Endothelial cell of umbilical vein (primary cell): ENCODE measurements at places on chromosomes 2 and 18.

GRCh38 chr2:176081837-176082524, 1.8 kb downstream of the EVX2 start:
- no peak for DNase-seq

DNA sequence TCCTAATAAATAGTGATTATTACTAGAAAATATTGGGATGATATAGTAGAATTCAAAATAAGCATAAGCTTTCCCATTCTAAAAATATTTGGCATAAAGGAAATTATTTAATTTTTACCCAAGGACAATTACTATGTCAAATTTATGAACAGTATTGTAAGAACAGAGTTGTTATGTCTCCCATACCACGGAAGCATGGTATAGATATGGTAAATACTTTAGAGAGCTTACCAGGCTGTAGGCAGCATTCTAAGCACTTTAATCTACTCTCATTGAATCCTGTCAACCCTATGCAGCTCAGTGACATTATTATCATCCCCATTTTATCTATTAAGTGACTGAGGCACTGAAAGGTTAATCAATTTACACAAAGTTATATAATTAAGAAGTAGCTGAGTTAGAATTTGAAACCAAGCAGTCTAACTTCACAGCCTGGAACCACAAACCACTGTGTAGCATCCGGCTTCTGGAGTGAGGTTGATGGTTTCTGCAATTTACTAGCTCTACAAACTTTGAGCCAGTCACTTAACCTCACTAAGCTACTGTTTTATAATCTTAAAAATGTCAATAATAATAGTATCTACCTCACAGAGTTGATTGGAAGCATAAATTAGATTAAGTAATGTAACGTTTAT, 323.7 kb downstream of the ARHGAP15 start:
- DNase-seq = no peak

- no peak for DNase-seq
Measured at GRCh38 chr2:68767031-68767961, 32.7 kb downstream of the ARHGAP25 start.

DNA sequence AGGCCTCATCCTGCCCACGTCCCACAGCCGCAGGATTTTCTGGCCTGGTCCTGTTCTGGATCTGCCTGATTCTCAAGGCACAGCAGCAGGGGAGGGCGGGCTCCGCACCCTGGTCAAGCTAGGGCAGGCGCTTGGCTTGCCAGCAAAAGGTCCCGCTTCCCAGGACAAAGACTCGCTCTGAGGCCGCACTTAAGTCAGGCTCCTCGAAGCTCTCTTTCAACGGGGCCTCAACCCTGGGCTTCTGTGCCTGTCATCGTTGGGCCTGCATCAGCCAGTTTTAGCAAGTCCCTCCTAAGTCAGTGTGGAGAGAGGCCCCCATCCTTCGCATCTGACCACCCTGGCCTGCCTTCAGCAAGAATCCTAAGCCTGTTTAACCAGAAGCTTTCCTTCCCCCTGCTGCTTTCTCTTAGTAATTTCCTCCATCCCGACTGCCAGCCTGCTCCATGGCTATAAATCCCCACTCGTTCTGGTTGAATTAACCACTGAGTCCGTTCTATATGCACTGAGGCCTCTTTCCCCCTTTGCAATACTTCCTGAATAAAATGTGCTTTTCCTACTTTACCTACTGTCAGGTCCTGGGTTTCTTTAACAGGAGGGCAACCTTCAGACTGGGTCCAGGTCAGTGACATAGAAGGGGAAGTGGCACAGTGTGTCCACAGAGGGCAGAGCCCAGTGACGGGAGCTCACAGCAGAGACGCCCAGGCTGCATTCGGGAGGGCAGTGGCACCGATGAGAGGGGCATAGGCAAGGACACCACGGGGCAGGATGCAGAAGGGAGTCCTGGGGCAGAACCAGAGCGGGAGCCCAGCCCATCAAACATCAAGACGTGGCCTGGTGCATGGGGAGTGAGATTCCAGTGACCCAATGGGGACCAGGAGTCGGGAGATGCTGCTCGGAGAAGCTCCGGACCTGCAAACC, 62.7 kb downstream of the SP110 start:
- DNase-seq = no peak

DNA sequence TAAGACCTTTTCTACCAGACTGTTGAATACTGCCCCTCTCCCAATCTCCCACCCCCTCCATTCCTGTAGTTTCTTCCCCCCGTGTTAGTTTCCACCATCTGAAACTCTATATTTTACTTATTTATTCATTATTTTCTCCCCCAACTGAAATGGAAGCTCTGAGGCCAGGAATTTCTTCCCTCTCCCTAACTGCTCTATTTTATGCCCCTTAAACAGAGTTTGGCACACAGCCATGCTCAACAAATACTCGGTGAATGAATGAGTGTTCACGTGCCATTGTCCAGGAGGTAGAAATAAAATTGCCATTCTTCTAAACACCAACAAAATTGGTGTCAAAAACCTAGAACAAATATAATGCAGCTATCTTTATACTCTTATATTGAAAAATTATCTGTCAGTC, 5.6 kb downstream of the ITGB1BP1 start:
- peak; percentile 18 for DNase-seq

GRCh38 chr2:101698014-101698843, 722 bp downstream of the MAP4K4 start:
- DNase-seq = peak; percentile 69

- no peak for DNase-seq
Measured at GRCh38 chr2:22481486-22482259, 903.3 kb upstream of the KLHL29 start.

GRCh38 chr2:36701918-36702317, 5.4 kb downstream of the VIT start:
- DNase-seq = no peak

DNA sequence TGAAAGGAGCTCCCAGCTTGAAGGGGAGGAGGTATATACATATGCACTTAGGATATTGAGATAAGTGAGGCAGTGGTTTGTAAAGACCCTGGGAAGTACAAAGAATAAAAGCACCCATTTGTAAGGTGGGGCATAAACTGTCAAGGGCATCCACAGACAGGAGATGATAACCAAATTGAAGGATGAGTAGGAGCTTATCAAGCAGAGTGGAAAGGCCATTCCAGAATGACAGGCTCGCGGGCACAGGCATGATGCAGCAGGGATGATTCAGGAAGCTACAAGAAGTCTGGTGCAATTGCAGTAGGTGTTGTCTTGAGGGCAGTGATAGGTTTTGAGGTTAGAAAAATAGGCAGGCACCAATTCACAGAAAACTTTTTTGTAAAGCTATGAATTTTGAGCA, 504.8 kb downstream of the PIK3C3 start:
- no peak for DNase-seq

DNA sequence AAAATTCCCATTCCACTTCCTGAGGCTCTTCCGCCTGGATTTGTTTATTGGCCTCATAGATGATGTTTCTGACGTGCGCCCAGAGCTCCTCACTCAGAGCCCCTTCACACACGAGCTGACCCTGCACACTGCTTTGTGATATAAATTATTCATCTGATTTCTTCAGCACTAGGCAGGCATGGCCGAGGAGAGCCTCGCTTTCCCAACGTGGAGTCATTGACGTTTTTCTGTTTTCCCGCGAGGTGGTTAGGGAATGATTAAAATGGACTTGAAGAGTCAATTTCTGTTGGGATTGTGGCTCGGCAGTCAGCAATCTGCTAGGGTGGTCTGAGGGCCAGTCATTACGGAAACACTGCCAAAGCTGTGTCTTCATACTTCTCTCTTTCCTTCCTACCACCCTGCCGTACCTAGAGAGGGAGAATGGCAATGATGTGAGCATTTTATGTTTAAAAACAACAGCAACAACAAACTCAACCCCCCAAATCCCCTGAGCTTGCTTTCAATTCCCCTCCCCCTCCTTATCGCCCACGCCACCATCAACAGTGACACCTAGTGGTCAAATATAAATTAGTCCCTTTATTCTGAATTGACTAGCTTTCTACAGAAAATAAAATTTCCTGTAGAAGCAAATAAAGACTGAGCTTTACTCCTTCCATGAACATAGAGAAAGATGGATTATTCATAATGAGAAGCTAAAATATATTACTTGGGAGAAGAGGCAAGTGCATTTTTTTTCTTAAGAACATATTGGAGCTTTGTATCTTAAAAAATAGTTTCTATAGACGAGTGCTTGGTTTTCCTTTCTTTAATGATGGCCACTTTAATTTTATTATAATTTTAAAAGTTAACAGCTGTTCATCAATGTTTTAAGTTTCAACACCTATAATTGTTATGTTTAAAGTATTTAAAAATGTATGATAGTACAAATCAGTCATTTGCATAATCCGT, 285.1 kb downstream of the MTX2 start:
- DNase-seq = peak; percentile 89

DNA sequence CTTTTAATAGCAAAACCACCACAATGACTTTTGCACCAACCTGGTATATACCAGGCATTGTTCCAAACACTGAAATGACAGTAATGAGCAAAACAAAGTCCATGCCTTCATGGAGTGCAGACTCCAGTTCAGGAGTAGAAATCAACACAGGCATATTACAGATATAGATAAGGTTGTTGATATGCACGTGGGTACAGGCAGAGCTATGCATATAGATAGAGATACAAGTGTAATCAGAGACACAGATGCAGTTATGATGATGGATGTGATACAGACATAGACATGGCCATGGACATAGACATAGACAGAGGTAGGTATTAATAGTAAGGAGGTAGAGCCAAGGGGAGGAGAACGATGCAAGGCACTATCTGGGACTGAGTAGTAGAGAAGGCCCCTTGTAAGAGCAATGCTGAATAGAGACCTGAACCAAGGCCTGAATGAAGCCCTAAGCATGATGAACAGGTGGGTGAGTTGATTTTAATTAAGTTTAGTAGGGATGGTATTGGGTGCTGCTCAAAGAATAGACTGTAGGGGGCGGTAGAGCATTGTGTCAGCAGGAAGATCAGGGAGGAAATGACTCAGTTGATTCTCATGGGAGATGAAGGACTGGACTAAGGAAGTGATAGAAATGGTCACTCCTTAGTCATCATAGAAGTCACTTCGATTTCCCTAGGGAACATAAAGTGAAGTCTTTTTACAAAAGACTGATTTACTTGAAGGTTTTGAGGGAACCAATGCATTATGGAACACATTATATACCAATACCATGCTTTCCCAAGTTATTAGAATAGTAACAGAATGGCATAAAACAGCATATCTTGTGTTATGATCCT, 39.4 kb downstream of the CMPK2 start:
- DNase-seq = peak; percentile 60

- DNase-seq = no peak
Measured at GRCh38 chr2:127122361-127123027, 15.5 kb upstream of the BIN1 start.

GRCh38 chr2:13597176-13597575, 880.4 kb downstream of the TRIB2 start:
- DNase-seq = no peak

- DNase-seq = peak; percentile 43
Measured at GRCh38 chr2:176118601-176119339, 2.2 kb downstream of the HOXD10 start.

- no peak for DNase-seq
Measured at GRCh38 chr2:219836647-219837177, 209.3 kb downstream of the SLC4A3 start.
